Hematopoietic multipotent progenitor cell treated with erythropoietin and hydrocortisone succinate and interleukin-3 and kit ligand, for 4 days (in vitro differentiated cells): ENCODE measurements at places on chromosomes 5 and 9.

- DNase-seq: peak; percentile 27
Observed at GRCh38 chr5:172453986-172454357, 353 bp downstream of the SH3PXD2B start.

GRCh38 chr5:126819253-126819652, 42.3 kb downstream of the LMNB1 start:
- no peak for DNase-seq

GRCh38 chr5:126482591-126482990, 59.4 kb downstream of the GRAMD2B start:
- no peak for DNase-seq

- DNase-seq: no peak
Observed at GRCh38 chr5:159971038-159971437, 37.9 kb upstream of the TTC1 start.

- DNase-seq: no peak
Observed at GRCh38 chr5:137630216-137630971, 105.5 kb downstream of the KLHL3 start.
